Epithelial cell of esophagus (primary cell): ENCODE measurements at places on chromosomes 7 and 10.

DNA sequence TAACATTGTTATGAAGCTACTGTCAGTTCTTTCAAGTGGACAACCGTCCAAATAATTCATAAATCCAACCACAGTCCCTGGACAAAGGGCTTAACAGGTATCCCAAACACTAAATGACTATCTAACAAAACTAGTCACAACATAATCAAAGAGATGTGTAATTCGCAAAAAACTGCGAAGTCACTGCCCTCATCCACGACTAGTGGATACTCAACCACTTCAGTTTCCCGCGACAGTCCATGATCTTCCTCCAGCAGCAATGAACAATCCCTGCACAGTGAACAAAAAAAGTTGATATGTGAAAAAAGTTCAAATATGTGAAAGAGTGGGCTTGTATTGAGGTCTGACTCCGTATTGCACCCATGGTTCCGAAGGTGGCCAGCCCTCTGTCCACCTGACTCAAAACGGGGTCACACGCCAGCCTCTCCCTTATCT is 287 bp downstream of the DCLRE1A start:
- no peak for DNase-seq

DNA sequence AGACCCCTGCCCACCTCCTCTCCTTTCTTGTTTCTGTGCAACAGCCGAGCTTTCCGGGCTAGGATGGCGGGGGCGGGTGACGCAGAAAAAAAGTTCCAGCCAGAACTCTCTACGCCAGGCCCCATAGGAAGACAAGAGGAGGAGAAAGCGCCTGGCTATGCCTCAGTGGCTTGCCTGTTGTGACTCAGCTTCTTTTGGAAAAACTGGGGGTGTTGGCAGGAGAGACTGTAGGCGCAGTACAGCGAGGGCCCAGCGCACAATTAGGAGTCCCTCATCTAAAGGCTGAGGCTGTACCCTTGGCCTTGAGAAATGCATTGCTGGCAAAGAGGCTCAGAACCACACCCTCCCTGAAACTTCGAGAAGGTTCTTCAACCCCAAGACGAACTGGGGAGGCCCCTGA is 28.0 kb upstream of the KPNA7 start:
- no peak for DNase-seq

GRCh38 chr10:104642658-104643302 is 1.7 kb downstream of the SORCS3 start:
- DNase-seq = peak; percentile 52

GRCh38 chr10:44910602-44911001 is 535 bp upstream of the TMEM72 start:
- DNase-seq = no peak

GRCh38 chr7:130944997-130945396 is 211.0 kb upstream of the KLF14 start:
- no peak for DNase-seq

DNA sequence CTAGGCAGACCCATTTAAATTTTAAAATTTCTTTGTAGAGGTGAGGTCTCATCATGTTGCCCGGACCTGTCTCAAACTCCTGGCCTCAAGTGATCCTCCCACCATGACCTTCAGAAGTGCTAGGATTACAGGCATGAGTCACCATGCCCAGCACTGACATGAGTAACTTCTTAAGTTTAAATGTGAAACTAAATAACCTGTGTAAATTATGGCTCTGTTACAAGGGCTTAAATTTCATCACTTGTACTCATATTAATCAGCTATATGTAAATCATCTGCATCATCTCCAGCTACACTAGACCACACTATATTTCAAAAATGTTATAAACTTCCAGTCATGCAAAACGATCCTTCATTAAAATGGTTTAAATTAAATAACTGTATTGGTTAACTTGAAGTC is 56.1 kb downstream of the ATAD1 start:
- peak; percentile 90 for DNase-seq

DNA sequence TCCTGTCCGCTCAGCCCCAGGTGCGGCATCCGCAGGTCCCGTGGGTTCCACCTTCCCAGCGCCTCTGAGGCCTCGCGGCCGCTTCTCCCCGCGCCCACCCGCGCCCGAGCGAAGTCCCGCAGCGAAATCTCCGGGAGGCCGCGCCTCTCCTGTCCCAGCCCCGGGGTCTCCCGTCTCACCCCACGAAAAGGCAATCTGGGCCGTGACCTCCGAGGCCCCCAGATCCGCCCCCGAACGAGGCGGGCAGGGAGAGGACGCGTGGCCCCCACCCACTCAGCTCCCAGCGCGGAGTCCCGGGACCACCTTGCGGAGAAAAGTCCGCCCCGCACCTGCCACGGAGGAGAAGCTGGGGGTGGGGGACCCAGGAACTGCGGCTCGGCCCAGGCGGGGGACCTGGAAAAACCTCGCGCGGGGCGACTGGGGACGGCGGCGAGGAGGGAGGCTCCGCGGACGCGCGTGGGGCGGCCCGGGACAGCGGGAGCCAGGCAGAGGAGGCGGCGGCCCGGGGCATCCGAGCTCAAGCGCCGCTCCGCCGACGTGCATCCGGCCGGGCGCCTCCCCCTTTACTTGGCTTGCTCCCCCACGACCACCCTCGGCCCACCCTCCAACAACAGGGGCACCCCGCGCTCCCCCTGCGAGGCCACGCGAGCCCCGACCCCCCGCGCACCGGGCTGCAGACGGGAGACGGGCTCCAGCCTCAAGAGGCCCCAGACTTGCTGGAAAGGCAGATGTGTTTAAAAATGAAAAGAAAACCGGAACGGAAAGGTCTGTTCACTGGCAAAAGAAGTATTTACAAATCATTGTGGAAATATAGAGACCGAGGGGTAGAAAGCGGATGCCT is 33.0 kb upstream of the RNF32 start:
- DNase-seq = no peak

DNA sequence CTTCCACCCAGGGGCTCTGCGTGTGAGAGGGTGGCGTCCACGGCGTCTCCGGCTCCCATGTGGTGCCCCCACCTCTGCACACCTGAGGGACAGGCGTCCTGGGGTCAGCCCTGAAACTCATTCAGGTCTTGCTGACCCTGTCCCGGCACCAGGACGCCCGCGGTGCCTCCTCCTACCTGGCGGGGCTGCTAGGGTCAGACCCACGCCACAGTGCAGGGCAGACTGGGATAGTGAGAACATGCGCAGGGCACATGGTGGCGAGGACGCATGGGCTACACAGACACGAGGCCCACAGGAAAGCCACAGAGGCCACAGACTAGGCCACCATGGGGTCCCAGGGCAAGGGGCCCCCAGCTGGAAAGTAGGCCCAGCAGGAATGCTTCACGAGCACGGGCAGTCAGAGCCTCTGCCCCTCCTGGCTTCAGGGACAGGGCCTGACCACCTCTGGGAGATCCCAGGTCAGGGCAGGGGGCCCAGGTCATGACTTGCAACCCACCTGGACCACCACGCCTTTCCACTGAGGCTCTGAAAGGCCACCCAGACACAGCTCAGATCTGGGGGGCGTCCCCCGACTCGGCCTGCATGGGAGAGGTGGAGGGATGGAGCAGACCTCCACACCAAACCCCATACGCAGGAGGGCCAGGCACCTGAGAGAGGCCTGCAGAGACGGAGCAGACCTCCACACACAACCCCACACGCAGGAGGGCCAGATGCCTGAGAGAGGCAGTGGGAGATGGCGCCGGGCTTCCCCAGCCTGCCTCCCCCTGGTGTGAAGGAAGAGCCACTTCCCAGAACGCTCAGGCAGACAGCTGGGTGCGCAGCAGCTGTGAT is 188.6 kb downstream of the ELFN1 start:
- no peak for DNase-seq

DNA sequence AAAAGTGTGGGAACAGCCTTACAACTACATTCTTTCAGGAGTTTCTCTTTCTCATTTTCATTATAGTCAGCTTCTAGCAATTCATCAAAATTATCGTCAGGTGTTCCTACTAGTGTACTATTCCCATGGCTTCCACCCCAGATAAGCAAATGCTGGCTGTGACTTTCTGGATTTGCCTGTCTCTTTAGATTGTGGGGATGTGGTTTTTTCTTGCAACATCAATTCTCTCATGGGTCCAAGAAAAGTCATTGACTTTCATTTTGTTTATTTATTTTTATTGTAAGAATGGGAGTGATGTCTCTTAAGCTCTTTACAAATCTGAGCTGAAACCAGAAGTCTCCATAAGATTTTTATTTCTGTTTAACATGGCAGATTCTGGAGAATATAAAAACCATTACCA is 349.7 kb upstream of the SEMA3C start:
- DNase-seq = no peak
